Lower lobe of right lung (tissue), 2 donors: ENCODE measurements at places on chromosomes 3 and 15.

GRCh38 chr3:39029556-39029955, 22.2 kb downstream of the SCN11A start:
- DNase-seq: no peak

DNA sequence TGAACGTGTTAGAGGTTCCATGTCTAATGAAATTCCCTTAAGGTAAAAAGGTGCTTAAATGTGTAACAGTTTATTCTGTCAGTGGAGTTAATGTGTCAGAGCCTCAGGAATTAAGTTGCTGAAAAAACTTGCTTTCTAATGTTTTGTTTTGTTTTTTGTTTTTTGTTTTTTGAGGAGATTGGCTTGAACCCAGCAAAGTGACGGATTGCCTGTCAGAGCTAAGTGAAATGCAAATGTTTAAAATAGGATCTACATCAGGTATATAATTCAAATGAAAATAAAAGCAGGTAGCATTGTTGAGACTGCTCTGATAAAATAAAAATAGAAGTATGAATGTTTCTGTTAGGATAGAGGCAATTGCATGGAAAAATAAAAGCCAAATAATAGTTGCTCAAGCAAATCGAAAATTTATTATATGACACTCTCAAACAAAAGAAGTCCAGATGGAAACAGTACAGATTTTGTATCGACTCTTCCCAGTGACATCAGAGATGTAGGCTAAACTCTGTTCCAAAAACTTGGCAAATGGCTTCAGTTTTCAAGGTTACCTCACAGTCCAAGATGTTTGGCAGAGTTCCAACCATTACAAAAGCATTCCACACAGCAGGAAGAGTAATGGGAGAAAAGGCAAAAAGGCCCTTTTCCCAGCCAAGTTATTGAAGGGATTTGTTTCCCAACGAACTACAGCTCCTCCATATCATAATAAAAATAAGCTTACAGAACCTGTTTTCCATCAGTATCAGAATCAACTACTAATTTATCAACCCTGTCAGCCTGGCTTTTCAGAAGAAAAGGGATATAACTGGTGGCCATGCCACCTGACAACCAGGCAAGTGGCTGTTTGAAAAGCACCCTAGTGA, 291.0 kb downstream of the TBL1XR1 start:
- DNase-seq: no peak

DNA sequence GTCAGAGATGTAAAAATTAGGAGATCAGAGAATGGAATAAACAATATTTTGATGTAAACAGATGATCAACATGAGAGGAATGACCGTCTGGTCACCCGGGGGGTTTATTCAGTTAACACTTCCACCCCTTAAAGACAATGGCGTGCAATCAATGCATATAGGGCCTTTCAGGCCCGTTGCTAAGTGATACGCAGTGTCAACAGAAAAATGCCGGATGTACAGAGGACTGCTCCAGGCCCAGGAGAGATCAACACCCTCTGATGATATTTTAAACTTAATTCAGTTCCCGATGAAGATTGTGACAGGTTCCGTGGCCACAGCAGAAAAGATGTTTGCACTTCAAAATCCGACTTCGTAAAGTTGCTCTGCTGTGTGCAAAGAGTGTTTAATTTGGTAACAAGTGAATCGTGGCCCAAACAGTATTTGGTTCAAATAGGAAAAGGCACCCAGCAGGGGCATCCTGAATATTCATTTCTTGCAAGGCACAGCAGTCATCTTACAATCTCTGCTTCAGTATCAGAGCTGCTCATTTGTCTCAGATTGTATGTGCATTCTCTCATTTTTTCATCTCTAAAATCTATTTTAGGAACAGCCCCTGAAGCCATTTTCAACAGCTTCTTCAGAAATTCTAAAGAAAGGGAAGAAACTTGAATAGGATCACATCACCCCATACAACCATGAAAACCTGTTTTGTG, 72.6 kb downstream of the FOXB1 start:
- DNase-seq: no peak

DNA sequence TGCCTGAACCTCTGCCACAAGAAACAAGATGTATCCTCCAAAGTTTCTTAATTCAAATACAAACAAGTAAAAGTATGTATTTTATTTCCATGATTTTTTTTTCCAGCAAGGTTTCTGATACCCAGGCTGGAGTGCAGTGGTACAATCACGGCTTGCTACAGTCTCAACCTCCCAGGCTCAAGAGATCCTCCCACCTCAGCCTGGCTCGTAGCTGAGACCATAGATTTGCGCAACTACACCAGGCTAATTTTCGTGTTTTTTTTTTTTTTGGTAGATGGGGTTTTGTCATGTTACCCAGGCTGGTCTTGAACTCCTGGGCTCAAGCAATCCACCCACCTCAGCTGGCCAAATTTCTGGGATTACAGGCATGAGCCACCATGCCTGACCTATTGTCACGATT, 12.2 kb upstream of the VEPH1 start:
- DNase-seq: no peak

GRCh38 chr15:90836296-90836871, 32.0 kb upstream of the FURIN start:
- no peak for DNase-seq

GRCh38 chr15:69652293-69652692, 199.7 kb downstream of the RPLP1 start:
- no peak for DNase-seq

DNA sequence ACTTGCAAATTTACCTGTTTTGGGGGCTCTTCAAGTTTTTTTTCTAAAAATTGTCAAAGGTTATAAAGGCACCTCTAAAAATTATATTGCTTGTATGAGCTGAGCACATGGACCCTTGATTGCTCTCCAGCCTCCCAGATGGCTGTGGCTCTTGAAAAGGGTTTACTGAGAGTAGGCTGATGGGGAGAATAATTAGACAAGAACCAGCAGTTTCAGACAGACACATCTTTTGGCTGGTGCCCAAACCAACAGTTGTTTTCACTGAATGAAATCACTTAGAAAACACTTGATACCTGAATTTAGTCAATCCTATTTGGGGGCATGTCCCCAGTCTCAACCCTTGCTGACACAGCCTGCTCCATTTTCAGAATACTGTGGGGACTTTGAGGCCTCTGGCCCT, 217.6 kb downstream of the KBTBD8 start:
- no peak for DNase-seq

DNA sequence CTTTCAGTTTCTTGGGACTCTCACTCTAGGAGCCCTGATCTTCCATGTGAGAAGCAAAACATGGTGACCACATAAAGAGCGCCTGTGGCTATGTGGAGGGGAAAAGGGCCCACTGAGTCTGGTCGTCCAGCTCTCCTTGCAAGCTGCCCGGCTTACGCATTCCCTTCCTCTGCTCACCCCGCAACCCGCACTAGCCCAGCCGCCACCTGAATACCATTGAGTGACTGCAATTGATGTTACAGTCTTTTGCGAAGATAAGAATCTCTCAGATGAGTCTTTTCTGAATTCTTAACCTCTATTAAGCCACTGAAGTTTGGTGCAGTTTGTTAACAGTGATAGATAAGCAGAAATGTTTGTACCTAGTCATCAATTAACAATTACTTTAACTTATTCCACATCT, 589.0 kb upstream of the DPPA4 start:
- no peak for DNase-seq

GRCh38 chr3:24365168-24365567, 129.5 kb downstream of the THRB start:
- no peak for DNase-seq

DNA sequence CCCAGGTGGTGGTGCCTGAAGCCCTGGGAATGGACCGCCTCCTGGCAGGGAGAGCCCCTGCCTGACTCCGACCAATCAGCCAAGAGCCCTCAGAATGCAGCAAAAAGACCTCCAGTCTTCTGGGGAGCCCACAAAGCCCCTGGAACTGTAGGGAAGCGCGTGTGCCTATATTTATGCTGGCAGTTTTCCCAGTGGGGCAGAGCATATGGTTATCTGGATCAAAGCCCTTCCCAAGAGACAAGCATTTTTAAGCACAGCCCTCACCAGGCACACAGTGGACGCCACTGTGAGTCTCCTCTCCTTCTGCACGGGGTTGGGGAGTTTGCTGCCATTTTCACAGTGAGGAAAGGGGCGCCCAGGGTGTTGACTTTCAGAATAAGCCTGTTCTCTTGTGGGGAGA, 80.9 kb upstream of the RPL32 start:
- DNase-seq: no peak

DNA sequence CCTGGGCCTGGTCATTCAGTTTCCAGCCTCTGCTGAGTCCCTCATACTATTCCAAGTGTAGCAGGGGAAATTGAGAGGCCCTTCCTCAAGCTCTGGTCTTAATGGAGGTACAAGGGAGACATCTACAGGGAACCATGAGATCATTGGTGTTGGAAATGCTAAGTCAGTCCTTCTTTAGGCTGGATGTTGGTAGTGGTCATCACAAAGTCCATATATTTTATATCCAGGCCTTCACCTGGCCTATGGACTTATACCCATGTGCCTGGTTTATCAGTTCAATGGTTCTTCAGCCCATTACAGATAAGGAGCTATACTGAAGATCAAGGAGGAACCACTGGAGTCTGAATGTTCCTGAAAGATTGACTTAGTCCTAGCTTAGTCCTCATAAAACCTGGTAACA, 135.0 kb downstream of the STAG1 start:
- no peak for DNase-seq

DNA sequence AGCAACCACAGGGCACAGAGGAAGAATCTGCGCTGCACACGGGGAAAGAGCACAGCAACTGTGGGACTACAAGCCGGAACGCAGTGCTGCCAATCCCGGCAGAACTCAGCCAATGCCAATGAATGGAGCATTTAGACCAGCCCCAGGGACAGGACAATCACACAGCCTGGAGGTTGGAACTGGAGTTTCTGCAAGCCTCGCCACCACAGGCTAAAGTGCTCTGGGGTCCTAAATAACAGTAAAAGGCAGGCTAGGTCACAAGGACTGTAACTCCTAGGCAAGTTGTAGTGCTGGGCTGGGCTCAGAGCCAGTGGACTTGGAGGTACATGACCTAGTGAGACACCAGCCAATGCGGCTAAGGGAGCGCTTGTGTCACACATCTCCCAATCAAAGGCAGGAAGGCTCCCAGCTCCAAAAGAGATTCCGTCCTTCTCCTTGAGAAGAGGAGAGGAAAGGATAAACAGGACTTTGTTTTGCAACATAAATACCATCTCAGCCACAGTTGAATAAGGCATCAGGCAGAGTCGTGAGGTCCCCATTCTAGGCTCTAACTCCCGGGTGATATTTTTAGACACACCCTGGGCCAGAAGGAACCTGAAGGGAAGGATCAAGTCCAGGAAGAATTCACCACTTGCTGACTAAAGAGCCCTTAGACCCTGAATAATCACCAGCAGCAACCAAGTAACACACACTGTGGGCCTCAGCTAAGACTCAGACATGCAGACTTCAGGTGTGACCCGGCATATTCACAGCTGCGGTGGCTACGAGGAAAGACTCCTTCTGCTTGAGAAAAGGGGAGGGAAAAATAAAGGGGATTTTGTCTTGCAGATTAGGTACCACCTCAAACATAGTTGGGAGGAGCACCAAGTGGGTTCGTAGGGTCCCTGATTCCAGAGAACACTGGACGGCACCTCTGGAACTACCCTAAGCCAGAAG, 85.5 kb upstream of the XXYLT1 start:
- no peak for DNase-seq

- peak; percentile 79 for DNase-seq
Measured at GRCh38 chr3:107523289-107523538, 452 bp downstream of the BBX start.

DNA sequence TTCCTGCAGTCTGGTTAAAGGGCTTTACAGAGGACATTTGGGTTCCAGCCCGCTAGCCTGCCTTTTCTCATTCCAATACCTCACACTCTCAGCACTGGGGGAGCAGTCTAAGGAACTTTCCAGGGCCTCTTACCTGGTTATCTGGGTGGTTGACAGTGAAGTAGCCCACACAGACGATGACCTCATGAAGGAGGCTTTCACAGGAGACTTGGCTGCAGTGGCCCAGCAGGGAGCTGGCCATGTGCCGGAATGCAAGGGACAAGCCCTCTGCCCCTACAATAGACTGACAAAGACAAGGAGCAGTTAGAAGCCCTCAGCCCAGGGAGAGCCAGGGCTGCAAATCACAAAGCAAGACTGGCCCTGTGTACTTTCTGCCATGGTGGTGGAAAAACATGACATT, 39.5 kb downstream of the ISL2 start:
- DNase-seq: no peak

DNA sequence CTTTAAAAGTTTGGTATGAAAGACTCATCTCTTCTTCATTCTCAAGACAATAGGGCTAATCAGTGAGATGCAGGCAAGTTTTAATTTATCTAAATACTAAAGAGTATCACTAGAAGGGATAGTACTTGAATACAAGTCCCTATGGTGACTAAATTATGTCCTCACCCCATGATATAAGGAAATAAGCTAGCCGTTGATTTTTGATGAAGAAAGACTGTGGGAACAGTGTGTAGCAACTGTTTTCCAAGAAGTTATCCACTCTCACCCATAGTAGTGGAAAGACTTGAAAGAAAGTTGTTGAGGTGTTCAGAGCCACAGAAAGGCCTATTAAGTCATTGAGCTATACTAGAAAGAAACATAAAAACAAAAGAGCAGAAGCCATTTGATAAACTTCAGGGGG, 36.7 kb downstream of the PIK3CA start:
- DNase-seq: no peak

- no peak for DNase-seq
Measured at GRCh38 chr15:33059184-33059583, 135.3 kb downstream of the FMN1 start.

DNA sequence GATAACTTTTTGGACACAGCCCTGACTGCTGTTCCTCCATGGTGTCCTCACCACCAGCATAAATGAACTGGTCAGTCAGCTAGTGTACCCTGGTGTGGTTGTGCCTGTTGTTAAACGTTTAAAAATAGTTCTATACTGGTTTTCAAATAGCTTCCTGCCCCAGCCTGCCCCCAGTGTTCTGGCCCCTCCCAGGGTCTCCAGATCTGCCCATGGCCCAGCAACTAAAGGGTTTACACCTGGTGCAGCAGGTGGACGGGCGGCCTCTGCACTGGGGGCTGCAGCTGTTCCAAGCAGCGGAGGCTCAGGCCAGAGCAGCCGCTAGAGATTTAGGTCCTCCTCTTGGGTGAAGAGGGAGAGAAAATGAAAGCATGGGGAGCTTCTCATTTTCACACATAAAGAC, 6.1 kb upstream of the NR2E3 start:
- DNase-seq: no peak

GRCh38 chr3:66501483-66502244, 842 bp upstream of the LRIG1 start:
- no peak for DNase-seq
